Fibroblast of skin of right biceps (primary cell): ENCODE measurements at places on chromosomes 2 and 18.

DNA sequence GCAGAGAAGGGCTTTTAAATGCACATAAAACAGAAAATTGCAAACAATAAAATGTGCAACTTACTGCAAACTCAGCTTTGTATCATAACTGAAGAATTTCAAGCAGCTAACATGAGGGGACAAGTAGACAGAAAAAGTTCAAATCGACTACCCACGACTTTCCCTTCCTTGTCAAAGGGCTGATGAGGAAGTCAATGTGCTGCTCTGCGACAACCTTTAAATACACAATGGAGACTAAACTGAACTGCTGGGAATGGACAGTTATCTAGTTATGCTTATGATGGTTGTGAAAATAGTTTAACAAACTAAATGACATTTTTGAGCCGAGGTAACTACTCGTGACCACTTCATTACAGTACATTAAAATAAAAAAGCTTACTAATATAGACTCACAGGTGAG, 84.1 kb downstream of the INO80D start:
- DNase-seq = peak; percentile 14

DNA sequence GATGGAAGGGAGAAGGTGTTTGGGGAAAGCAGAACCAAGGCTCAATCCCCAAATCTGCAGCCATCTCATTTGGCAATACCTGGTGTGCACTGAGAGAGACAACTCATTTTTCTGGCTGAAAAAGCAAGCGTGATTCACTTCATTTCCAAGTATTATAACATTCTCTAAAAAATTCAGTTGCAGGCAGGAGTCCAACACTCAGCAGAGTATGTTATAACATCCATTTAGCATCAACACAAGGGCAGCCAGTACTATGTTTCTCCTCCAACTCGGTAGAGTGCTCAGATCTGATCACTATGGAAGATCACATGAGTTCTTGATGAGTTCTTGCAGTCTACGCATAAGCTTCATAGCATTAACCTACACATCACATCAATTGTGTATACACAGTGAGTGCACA, 99.4 kb upstream of the PID1 start:
- DNase-seq = peak; percentile 36

DNA sequence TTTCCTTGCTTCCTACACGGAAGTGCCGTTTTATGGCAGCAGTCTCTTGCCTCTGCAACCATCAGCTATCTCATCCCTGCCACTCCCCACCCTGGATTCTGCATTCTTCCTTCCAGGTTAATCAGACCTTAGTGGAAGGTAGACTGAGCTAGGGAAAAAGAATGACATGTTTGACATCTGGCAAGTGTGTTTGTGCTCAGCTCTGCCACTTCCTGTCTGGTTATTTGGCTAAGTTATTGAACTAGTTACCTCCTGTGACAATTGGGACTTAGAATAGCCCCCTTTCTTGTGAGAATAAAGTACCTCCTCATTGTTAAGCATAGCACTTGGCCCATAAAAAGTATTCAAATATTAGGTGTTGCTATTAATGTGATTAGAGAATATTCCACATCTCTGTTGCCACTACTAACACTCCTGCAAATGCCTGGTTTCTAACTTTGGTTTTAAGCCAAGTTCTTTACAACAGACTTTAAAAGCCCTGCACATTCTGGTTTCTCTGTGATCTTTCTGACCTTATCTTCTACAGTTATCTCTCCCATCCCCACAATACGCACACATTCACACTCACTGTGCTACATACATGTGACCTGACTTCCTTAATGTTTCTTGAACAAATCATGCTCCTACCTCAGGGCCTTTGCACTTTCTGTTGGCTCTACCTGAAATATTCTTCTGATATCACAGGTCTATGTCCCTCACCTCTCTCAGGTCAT, 10.8 kb upstream of the MAPRE2 start:
- no peak for DNase-seq

- DNase-seq = peak; percentile 28
These were observed 7.3 kb upstream of the PLEK start for GRCh38 chr2:68357605-68358337.

GRCh38 chr2:127142663-127143630, 36.0 kb upstream of the BIN1 start:
- DNase-seq = no peak

DNA sequence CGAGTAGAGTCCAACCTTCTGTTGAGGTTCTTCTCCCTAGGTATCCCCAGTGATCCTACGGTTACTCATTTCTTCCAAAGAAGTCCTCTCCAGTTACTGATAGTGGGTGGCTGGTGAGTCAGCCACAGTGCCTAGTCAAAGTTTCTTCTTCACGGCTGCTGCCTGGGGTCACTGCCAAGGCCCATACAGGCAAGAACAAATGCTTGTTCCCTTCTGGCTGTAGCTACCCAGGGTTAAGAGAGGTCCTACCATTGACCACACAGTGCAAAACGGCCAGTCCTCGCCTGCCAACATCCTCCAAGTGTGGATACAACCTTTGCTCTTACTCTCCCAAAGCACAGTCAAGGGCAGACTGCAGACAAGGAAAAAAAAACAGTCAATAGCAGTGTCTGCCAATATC, 2.9 kb upstream of the PTPN4 start:
- peak; percentile 74 for DNase-seq

GRCh38 chr18:77039196-77040130, 93.1 kb downstream of the MBP start:
- DNase-seq = no peak

DNA sequence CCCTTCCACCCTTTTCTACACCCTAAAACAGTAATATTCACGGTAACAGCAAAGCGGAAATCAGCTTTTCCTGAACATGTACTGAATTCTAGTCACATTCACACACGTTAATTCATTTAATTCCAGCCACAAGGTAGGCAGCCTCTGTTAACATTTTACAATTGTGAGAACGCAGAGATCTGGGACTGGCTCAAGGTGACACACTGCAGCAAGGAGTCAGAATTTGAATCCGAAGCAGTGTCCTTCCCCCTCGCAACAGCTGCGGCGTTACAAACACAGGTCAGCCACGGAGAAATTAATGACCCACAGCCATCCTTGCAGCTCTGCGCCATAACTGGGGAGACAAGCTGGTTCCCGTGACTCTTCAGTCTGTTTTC, 818 bp upstream of the SLC20A1 start:
- no peak for DNase-seq

DNA sequence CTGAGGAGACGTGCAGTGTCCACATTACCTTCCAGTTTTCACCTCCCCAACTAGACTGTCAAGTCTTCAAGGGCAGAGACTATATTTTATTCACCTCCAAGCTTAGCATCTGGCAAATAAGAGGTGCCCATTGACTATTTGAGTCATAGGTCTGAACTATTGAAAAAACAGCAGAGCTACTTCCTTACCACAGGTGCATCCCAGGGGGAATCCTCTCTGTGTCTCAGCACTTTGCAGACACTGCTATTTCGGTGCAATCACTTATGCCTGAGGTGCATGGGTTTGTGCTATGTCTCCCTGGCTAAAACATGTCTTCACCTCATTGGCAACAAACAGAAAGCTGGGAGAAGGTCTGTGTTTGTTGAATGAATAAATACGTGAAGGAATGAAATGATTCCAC, 67.8 kb downstream of the SOX11 start:
- no peak for DNase-seq

GRCh38 chr2:229768235-229768634, 53.9 kb upstream of the DNER start:
- peak; percentile 8 for DNase-seq
